ENCODE measurements at places on chromosomes 12 and 14.

GRCh38 chr12:94122591-94122990 lies 25.8 kb upstream of the PLXNC1 start:
- no peak for DNase-seq

DNA sequence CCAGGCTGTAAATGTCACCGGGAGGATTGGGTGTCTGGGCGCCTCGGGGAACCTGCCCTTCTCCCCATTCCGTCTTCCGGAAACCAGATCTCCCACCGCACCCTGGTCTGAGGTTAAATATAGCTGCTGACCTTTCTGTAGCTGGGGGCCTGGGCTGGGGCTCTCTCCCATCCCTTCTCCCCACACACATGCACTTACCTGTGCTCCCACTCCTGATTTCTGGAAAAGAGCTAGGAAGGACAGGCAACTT lies 1.3 kb downstream of the GAPDH start:
- no peak for DNase-seq

GRCh38 chr12:33752854-33753253 lies 269.4 kb upstream of the ALG10 start:
- DNase-seq, result no peak

GRCh38 chr12:96846293-96846692 lies 60.8 kb upstream of the NEDD1 start:
- no peak for DNase-seq

DNA sequence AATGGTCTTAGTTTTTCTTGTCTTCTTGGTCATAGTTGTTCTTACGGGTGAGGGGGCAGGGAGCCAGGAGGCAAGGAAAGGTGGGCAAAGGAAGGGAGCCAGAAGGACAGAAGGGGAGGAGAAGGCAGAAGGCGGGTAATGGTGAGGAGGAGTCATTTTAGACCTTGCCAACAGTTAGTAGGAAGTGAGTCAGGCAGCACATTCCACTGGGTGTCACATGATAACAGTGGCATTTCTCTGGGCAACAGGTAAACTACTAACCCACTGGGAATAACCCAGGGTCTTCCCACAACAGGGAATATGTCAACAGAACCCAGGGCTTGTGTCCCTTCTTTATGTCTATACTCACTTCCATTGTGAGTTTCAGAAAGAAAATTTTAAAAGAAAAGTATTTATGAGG lies 127.6 kb downstream of the SLC8A3 start:
- no peak for DNase-seq

GRCh38 chr12:65074932-65075331 lies 46.2 kb downstream of the WIF1 start:
- DNase-seq, result no peak

GRCh38 chr12:87809916-87810315 lies 219.3 kb downstream of the C12orf50 start:
- no peak for DNase-seq

- no peak for DNase-seq
Measured at GRCh38 chr14:53963320-53964227, 6.9 kb upstream of the BMP4 start.

- DNase-seq, result no peak
Measured at GRCh38 chr14:47555333-47555732, 120.1 kb downstream of the MDGA2 start.

- DNase-seq, result no peak
Measured at GRCh38 chr14:103740991-103741689, 25.5 kb downstream of the ZFYVE21 start.

GRCh38 chr14:50608302-50608851 lies 48.4 kb downstream of the ATL1 start:
- no peak for DNase-seq

- no peak for DNase-seq
Measured at GRCh38 chr12:34297790-34298164, 275.5 kb downstream of the ALG10 start.

GRCh38 chr12:11731455-11731854 lies 82.0 kb downstream of the ETV6 start:
- DNase-seq, result no peak

DNA sequence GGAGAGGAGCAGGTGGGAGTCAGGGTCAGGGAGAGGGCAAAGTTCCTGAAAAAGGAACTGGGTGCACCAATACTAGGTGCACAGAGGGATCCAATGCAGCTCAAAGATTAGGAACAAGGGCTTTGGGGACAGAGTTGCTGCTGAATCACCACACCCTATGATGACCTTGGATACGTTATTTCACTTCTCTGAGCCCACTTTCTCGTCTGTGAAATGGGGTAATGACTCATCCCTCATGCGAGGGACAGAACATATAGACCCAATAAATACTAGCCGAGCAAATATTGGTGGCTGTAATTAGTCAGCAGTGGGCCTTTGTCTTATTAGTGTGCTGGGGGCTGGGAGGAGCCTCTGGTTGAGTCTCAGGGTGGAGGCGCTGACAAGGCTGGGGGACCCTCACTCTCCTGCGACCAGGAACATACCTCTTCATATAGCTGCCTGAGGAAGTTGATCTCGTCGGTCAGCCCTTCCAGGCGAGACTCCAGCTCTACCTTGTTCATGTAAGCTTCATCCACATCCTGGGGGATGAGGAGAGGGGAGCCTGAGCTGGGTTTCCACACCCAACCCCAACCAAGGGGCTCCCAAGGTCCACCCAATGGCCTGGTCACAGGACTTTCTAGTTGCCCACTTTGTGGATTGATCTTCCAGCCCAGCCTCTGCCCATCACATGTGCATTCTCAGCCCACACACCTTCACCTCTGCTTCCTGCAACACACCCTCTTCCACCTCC lies 4.5 kb downstream of the KRT8 start:
- DNase-seq, result no peak

DNA sequence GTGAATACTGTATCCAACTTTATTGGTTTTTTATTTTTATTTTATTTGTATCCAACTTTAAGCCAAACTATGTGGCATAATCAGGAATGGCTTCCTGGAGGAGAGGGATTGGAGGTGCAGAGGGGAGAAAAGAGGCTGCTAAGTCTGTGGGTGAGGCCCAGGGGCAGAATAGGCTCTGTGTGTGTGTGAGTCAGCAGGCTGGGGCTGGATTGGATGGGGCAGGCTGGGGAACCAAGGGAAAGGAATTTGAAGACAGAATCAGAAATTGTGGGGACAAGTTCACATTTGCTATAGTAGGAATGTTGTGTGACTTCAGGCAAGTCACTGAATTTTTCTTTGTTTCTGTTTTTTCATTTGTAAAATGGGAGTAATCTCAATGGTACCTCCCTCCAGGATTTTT lies 12.8 kb upstream of the RILPL1 start:
- DNase-seq, result no peak

- DNase-seq, result no peak
Measured at GRCh38 chr12:23473071-23473470, 476.4 kb downstream of the SOX5 start.

- no peak for DNase-seq
Measured at GRCh38 chr14:60649875-60650372, 647 bp upstream of the SIX1 start.

DNA sequence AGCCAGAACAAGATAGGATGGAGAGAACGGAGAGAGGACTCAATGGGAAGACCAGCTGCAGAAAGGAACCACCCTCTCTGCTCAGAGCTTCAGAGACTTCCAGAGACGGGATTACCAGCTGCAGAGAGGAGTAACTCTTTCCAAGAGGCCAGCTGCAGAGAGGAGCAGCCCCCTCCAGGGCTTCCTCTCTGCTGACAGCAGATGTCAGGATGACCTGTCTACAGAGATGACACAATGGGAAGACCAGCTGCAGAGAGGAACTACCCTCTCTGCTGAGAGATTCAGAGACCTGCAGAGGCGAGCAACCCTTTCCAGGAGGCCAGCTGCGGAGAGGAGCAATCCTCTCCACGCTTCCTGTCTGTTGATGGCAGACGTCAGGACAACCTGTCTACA lies 61.8 kb downstream of the KLRG1 start:
- DNase-seq, result no peak

All from HEK293T (cell line).